ENCODE measurements at places on chromosomes 12 and 14. TPM values are rescaled to one million over a fixed set of nuclear protein-coding genes. Genes with fewer than 3 reads are reported as not detected.

The TBC1D30 gene
- total RNA-seq: 0.25 TPM

The LMNTD1 gene
- not detected for total RNA-seq

The RPS6KL1 gene
- total RNA-seq: 5.3 TPM

The NTS gene
- total RNA-seq: not detected

The OAS1 gene
- total RNA-seq: 36.3 TPM

The RNASE3 gene
- total RNA-seq: not detected

The AKAP3 gene
- 1.8 TPM for total RNA-seq

The OAS2 gene
- total RNA-seq: 131 TPM

The MYBPC1 gene
- not detected for total RNA-seq

The OR4L1 gene
- not detected for total RNA-seq

The TPH2 gene
- not detected for total RNA-seq

The NPAS3 gene
- not detected for total RNA-seq

The OGFOD2 gene
- total RNA-seq: 22.7 TPM

The DPPA3 gene
- not detected for total RNA-seq

Data from activated naive CD4-positive, alpha-beta T cell treated with anti-CD3 and anti-CD28 coated beads, Interleukin-2, amount 10 ng/mL, durations not matched to agents 5 hours and 36 hours (primary cell).